IMR-90 (cell line): ENCODE measurements at places on chromosomes 12 and 14. TPM values are rescaled to one million over a fixed set of nuclear protein-coding genes. Genes with fewer than 3 reads are reported as not detected.

GRCh38 chr14:72625689-72626088 lies 268.2 kb downstream of the DPF3 start:
- no peak for DNase-seq

Gene SLC8A3
- under 0.01 TPM in 1 of 2 replicates, not detected in the other for total RNA-seq

DNA sequence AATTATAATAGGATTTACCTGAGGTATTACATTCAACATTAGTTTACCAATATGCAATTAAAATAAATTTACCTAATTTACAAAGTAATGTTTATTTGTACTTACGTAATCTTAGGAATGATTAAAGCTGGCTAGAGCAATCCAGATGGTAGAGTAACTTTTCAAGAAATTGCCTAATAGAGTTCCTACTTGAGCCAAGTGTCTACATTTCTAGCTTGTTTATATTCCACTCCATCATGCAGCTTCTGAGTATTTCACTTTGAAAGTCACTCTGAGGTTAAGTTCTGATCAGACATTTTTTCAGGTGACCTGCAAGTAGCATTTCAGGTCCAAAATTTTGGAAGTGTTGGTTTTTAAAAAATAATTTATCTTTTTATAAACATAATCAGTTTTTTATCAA lies 1080.7 kb downstream of the TRHDE start:
- DNase-seq: no peak

GRCh38 chr12:54060975-54061778 lies 7.5 kb downstream of the HOXC4 start:
- no peak for DNase-seq

GRCh38 chr12:51923506-51924365 lies 16.4 kb downstream of the ACVRL1 start:
- DNase-seq: no peak

Gene KCNH3
- 0.28 TPM in 1 of 2 replicates, not detected in the other for total RNA-seq

- no peak for DNase-seq
These were observed 182.1 kb upstream of the OTX2 start for GRCh38 chr14:56992332-56992820.

DNA sequence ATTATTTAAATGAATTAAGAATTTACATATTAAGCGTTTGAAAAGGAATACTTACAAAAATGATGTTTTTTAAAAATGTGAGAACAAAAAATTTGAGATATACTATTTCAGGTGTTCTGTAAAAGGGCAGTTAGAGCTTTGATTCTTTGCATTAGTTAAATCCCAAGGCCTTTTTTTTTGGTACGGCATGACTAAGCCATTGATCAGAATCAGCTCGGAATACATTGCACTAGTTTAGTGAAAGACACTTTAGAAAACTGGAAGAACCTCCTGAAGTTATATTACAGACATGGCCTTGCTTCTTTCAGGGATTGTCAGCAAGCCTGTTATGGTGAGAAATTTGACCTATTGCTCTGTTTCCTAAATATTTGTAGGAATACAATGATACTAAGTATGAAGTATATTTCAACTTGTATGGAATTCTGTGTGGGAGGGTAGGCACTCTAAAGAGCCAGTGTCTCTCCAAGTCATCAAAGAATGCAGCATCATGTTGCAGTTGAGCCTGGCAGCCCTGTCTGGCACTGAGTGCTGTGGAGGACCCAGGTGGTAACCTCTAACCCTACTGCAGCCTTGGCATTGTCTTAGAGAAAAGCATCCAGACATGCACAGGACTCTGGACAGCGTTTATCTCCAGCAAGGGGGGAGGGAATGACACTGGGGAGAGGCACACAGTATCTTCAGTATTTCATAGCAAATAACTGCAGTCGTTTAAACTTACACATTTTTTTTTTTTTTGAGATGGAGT lies 1.5 kb downstream of the KLC1 start:
- DNase-seq: peak; percentile 31

DNA sequence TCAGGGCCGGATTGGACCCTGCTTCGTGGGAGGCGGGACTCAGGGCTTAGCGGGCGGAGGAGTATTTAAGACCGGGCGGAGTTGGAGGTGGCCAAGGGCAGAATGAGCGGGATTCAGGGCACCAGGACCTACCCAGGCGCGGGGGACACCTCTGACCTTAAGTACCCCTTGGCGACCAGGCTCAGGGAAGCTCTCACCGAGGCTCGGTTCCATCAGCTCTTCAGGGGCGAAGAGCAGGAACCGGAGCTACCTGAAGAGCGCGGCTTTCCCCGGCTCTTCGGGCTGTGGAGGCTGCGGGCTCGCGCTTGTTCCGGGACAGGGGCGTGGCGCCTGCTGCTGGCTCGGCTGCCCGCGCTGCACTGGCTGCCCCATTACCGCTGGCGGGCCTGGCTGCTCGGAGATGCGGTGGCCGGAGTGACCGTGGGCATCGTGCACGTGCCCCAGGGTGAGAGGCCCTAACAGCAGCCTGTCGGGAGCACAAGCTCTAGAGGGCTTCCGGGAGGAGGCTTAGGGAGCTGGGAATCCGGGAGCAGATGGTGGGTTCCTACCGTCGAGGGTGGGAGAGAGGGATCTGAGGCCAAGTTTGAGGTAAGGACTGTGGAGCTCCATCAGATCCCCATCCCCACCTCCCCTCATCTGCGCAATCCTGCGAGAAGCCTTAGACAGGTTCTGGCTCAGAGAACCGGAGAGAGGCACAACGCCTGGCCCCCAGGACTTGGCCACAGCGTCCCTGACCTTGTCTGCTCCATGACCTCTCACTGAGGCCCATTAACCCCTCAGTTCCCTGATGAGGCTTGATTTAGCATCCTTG lies 8.4 kb downstream of the ARHGEF25 start:
- DNase-seq: no peak

Gene AMN
- total RNA-seq: under 0.01 TPM in 1 of 2 replicates, not detected in the other

GRCh38 chr12:21697904-21698630 lies 40.4 kb upstream of the LDHB start:
- peak; percentile 48 for DNase-seq

Gene KIF21A
- total RNA-seq: 1.1 TPM in 2 replicates

- DNase-seq: no peak
These were observed 18.5 kb downstream of the PPP2R5E start for GRCh38 chr14:63524537-63525155.
